ENCODE measurements at places on chromosomes 4 and X. TPM values are rescaled to one million over a fixed set of nuclear protein-coding genes. Genes with fewer than 3 reads are reported as not detected.

The CXCL5 gene
- total RNA-seq: 0.16 TPM

The ASB12 gene
- 0.31 TPM for total RNA-seq

DNA sequence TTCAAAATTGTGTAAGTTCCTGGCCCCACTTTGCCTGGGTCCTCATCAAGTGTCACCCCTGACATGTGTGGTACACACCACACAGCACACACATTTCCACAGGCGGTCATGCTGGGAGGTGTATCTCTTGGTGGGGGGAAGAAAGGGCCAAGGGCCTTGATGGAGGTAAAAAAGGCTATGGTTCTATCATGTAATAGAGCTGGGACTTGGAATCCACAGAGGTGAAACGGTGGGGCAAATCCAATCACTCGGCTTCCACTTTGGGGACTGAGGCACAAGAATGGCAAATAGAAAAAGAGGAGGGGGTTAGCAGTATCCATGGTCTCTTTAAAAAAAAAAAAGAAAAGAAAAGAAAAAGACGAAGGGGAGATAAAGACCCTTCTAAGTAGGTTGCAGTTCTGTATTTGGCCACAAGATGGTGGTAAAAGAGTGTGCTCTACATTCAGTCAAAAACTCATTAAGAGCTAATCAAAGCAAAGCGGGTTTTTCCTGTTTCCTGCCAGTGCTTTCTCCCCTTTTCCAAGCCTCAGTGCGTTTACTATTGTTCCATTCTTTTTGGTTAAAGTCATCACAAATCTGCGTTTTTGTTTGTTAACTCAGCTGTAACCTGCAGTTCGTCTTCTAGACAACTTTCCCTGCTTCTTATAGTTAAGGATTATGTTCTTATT is 37.0 kb upstream of the ATP6AP2 start:
- no peak for DNase-seq

GRCh38 chr4:48896845-48897244 is 9.7 kb downstream of the OCIAD2 start:
- DNase-seq: no peak

The AKAP17A gene
- total RNA-seq: 11.5 TPM

Measured in occipital lobe (tissue), 3 donors.